ENCODE measurements at places on chromosomes 1 and 21.

GRCh38 chr1:161478985-161479384 lies 26.3 kb upstream of the FCGR2A start:
- no peak for DNase-seq

DNA sequence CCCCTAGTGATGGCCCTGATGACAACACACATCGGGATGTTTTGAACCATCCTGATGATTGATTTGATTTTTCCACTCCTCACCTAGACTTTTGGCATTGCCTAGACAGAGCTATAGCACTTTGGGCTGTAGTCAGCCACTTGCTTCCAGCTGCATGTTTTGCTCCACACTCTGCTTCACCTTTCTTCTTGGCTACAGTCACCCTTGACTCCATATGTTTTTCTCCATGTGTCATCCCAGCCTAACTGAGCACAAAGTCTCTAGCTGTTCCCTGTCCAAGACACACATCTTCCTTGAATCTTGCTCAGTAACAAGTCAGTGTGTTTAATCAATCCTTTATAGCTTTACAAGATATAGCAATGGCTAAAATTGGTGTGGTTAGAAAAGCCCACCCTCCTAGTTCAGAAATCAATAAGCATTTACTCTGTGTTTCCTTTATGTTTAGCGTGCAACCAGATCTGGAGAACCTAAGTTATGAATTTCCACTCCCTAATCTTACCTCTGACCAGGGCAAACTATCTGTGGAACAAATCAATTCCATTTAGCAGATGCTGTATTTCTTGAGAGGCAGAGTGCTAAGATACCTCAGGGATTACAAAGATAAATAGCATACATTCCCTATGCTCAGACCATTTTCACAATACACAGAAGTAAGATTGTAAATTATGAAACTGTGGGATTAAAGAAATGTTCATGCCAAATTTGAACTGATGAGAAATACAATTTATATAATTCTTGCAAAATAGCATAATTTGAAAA lies 98.4 kb upstream of the LYPLAL1 start:
- no peak for DNase-seq

GRCh38 chr1:236830116-236830515 lies 35.0 kb downstream of the MTR start:
- no peak for DNase-seq

DNA sequence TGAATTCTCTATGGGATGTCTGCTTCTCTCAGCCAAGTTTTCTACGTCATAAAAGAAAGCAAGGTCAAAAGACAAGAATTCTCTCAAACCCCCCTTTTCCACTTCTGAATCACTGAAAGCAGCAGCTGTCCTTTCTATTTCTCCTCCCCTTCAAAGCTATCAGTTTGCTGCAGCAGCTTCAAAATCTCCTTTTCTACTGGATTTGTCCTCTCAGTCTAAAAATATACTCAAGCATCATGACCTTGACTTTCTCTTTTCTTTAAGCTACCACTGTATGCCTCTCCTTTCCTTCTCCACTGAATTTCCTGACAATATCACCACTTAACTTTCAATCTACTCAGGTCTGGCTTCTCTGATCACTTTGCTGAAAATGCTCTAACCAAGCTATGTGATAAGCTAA lies 1.9 kb downstream of the WDR64 start:
- no peak for DNase-seq

GRCh38 chr1:183228347-183229220 lies 42.5 kb downstream of the LAMC2 start:
- DNase-seq = no peak

GRCh38 chr1:42201986-42202385 lies 37.4 kb upstream of the GUCA2A start:
- DNase-seq = no peak

DNA sequence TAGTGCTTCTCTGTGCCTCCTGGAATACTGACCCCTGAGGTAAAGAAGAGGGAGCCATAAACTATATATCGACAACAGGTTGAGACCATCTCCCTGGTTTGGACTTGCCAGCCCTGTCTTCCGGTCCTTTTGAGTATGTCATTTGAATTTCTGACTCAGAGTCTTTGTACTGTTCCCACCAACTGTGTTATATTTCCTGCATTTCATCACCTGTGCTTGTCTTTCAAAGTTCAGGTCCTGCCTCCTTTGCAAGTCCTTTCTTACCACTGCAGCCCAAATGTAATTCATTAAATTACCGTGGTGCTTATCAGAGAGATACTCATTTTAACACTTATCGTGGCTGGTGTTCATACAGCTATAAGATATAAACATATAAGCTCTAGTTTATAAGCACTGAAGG lies 10.7 kb downstream of the AK5 start:
- DNase-seq = no peak

GRCh38 chr1:109193653-109194590 lies 19.8 kb upstream of the SARS1 start:
- no peak for DNase-seq

DNA sequence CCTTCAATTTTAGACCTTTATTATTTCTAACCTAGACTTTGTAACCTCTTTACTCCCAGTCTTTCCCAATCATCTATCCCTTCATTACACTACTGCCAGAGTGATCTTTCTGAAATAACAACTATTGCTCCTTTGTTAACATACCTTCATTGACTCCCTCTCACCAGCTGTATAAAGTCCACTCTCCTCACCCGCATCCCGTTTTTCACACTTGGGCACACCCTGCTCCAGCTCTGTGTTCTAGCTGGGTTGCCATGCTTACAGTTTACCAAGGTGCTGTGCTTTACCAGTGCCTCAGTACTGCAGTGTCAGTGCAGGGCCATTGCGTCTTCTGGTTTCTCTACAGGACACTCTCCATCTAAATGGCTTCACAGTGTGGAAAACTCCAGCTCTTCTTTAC lies 148.2 kb downstream of the NFIA start:
- no peak for DNase-seq

- no peak for DNase-seq
Observed at GRCh38 chr1:39130325-39130724, 74.2 kb upstream of the MACF1 start.

- no peak for DNase-seq
Observed at GRCh38 chr1:182368903-182369302, 22.7 kb downstream of the GLUL start.

GRCh38 chr1:15951341-15952153 lies 24.4 kb downstream of the ZBTB17 start:
- DNase-seq = no peak

- no peak for DNase-seq
Observed at GRCh38 chr1:9990944-9991343, 6.1 kb upstream of the RBP7 start.

GRCh38 chr1:36351227-36351977 lies 28.0 kb upstream of the EVA1B start:
- no peak for DNase-seq

- no peak for DNase-seq
Observed at GRCh38 chr1:183239793-183240525, 53.9 kb downstream of the LAMC2 start.

GRCh38 chr1:24866211-24867083 lies 63.6 kb downstream of the RUNX3 start:
- DNase-seq = no peak

GRCh38 chr1:116036255-116036654 lies 59.9 kb downstream of the SLC22A15 start:
- no peak for DNase-seq

DNA sequence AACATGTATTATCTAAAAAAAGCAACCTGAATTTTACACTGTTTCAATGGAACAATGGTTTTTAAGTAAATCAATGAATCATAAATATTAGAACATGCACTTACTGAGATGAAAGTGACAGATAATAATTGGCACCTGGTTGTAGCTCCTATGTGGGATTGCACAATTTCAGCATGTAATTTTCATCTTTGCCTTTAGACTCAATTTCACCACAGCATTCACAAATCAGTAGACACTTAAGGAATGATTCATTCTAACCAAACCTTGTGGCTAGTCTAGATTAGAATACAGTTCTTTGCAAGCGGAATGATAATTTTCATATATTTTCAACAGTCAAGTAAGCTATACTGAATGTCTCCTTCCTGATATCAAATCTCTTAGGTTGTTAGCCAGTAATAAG lies 853.4 kb downstream of the KCNT2 start:
- no peak for DNase-seq

DNA sequence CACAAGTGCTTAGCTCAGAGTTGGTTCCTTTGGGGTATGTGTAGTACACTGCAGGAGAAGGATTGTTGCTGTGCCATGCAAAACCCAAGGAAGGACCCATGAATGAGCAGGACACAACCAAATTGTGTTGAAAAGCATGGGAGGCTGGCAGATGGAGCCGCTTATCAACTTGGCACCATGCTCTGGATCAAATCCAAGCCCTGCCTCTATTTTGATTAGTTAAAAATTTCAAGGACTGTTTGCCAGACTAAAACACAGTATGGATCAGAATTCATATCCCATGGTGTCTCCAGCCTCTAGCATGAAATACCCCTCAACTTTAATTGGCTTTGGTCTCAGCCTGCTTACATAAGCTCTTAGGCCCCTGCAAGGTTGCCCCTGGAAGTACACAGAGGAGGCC lies 27.8 kb downstream of the CCDC185 start:
- no peak for DNase-seq

GRCh38 chr1:10751160-10751559 lies 45.3 kb downstream of the CASZ1 start:
- no peak for DNase-seq

DNA sequence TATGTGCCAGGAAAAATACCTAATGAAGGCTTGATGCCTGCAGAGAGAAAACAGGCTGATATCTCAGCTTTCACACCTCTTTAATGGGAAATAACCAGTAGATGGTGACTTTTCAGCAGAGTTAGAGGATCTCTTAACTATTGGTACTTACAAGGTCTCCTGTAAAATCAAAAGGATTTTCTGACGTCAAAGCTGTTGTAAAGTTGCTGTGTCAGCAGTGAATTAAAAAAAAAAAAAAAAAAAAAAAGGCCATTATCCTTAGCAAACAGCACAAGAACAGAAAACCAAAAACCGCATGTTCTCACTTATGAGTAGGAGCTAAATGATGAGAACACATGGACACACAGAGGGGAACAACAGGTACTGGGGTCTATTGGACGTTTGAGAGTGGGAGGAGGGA lies 349.1 kb downstream of the AMY1C start:
- no peak for DNase-seq
